Caco-2 (cell line): ENCODE measurements at places on chromosomes 11 and 22.

GRCh38 chr11:86421946-86422345 is 47.3 kb downstream of the CCDC81 start:
- DNase-seq: no peak

DNA sequence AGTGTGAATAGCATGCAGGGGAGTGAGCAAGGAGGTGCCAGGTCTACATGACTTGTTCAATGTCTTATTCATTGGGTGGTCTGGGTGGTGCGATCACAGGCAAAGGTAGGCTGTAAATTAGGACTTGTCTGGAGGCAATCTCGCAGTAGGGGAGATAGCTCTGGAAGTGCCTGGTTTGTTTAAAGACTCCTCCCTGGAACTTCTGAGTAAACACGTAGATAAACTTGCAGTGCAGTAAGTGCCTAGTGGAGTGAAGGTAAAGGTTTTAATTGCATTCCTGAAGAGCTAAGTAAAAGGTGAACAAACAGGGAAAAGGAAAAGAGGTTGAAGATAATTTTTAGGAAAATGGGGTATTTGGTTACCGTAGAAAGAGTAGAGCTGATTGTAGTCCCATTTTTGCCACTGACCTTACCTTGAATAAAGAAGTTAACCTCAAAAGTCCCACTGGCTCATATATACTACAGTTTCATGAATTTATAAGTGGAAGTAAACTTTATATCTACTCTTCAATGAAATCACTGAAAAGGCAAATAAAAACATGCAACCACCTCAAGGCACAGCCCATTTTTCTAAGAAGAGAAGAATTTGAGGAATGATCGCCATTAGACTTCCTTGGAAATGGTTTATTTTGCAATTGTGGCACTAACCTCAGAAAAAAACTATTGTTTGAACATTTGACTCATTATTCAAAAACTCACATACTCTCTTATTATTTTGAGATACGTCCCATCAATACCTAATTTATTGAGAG is 44.3 kb downstream of the AASDHPPT start:
- no peak for DNase-seq

DNA sequence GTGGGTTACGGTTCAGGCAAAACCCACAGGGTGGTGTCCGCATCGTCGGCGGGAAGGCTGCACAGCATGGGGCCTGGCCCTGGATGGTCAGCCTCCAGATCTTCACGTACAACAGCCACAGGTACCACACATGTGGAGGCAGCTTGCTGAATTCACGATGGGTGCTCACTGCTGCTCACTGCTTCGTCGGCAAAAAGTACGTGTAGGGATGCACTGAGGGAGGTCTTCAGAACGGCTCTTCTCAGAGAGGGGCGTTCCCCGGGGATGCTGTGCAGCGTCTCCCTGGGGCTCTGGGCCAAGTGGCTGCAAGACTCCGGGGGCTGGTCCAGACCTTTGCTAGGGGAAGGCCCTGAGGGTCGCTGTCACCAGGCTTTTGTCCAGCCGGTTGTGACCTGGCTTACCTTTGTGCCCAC is 1.3 kb downstream of the ACR start:
- DNase-seq: no peak

DNA sequence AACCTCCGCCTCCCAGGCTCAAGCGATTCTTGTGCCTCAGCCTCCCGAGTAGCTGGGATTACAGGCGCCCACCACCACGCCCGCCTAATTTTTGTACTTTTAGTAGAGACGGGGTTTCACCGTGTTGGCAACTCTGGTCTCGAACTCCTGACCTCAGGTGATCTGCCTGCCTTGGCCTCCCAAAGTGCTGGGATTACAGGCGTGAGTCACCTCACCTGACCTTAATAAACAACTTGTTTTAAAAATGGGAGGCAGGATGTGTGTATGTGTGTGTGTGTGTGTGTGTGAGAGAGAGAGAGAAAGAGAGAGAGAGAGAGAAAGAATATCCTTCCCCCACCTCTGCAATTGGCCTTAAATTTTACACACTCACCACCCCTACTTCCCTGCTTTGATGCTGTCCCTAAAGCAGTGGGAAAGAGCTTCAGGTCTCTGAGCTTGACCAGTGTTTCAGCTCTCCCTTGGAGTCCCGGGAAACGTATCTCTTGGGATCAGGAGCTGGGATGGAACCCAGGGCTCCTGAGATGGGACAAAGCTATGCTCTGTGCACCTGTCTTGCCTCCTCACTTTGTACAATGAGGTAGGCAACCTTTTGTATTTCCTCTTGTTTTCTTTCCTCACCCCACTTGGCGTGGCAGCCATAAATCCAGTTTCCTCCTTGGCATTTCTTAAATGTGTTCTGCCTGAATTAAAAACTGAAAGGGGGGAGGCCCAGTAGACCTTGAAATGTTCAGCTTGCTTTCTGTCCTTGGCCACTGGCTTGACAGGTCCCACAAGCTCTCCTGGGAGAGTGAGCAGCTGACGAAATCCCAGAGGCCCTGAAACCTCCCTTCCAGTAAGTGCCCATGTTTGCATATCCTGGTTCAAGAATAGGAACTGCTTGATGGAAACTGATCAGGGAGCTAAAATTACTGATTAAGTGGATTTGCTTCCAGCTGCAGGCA is 17.8 kb upstream of the XBP1 start:
- peak; percentile 86 for DNase-seq

DNA sequence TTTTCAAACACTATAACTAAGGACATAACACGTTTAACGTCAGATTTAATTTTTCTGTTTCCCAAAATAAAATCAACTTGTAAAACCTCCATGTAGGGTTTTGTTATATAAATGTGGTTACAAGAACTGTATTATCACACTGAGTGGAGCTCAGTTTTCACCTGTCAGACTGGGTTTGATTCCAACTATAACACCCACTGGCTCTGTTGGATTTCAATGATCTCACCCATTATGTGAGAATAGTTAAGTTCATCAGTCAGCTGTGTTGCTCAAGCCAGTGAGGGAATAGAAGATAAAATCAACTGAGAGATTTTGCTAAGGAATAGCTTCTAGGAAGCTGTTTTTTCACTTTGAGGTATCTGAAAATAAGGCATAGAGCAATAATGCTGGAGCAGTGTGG is 5.1 kb upstream of the OR52R1 start:
- DNase-seq: no peak

GRCh38 chr11:45752106-45752505 is 52.8 kb upstream of the SLC35C1 start:
- DNase-seq: no peak

DNA sequence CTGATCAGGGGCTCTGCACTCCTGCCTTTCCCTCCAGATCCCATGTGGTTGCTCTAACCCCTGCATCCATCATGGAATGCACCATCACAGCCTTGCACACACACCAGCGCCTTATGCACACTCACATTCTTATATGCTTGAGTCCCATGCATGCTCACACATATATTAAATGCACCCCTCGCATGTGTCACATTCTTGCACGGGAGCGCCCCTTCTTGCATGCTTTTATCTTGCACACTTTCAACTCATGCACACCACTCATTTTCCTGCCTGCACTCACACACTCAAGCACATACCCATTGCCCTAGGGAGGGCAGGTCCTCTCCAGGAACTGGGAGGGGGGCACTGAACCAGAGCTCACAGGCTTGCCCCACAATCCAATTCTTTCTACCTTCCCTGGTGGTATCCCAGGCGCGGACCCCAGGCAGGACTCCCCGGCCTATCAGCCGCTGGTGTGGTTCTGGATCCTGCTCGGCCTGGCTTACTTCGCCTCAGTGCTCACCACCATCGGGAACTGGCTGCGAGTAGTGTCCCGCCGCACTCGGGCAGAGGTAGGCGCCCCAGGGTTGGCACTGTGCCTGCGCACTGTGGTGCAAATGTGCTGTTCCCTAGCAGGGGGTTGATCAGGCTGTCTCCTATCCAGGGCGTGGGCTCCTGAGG is 2.3 kb upstream of the CATSPERZ start:
- no peak for DNase-seq

GRCh38 chr11:73288873-73289707 is 17.0 kb downstream of the P2RY6 start:
- peak; percentile 87 for DNase-seq

- DNase-seq: no peak
Measured at GRCh38 chr11:102610200-102610599, 14.9 kb downstream of the MMP20 start.

GRCh38 chr22:18082467-18082866 is 4.7 kb downstream of the PEX26 start:
- DNase-seq: no peak

- DNase-seq: no peak
Measured at GRCh38 chr11:68008381-68009337, 1.5 kb upstream of the ALDH3B1 start.

- peak; percentile 72 for DNase-seq
Measured at GRCh38 chr11:115581871-115582639, 77.8 kb upstream of the CADM1 start.

DNA sequence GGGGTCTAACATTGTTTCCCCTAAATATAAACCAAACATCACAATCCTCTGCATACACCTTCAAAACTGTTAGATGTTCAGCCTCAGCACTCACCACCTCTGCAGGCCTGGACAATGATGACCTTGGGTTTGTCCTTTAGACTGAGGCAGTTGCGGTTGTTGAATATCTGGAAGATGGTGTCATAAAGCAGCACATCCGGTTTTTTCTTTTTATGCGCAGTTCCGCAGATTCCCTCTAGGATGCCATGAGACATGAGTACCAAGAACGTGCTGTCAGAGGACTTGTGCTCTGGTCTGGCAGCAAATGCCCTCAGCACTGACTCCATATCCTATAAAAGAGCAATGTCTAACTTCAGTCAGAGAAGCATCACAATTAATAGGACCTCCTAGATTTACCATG is 22.8 kb downstream of the CASP5 start:
- DNase-seq: peak; percentile 63

GRCh38 chr11:105226091-105226490 is 86.5 kb upstream of the CARD18 start:
- DNase-seq: no peak

- DNase-seq: no peak
Measured at GRCh38 chr22:37095113-37095512, 14.4 kb downstream of the TMPRSS6 start.

GRCh38 chr22:19438298-19438697 is 6.0 kb downstream of the MRPL40 start:
- no peak for DNase-seq

DNA sequence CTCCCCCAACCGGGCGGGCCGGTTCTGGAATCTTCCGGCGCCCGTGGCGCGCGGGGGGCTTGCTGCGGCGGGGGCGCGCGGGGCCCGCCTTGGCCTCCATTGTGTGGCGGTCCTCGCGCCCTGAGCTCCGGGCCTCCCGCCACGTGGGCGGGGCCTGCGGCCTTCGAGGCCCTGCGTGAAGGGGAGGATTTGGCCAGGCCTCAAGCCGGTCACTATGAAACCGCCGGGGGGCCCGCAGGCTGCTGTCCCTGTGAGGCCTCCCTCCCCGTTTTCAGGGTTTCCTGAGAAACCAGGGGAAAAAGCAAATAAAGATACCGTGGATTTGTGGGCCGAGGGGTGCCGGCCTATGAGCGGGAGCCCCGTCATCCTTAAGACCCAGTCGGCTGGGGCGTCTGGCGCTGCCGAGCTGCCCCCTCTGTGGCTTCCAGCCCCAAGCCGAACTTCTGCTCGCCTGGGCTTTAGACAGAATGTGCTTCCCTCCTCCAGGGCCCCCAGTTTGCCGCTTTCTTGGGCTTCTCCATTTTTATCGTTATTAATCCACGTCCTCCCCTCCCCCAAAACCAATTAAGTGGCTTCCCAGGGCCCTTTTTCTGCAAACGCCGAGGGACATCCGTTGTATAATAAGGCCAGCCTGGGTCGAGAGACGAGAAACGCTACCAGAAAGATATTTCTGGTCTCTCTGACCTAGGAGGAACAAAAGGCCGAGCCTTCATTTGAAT is 602 bp downstream of the EWSR1 start:
- DNase-seq: peak; percentile 64

DNA sequence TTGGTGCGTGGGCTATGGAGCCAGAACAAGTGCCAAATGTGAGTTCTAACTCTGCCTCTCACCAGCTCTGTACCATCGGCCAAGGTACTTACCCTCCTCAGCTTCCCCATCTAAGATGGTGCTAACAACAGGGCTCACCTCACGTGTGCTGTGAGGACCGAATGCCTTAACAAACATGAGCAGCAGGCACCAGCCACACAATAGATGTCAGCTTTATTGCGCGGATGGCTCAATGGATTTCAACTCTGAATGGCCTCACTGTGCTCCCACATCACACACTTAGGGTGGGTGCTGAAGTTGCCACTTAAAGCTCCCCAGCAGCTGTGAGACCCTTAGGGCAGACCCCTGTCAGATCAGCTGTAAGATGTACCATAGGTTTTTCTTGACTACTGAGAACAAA is 24.1 kb downstream of the RELT start:
- DNase-seq: no peak

DNA sequence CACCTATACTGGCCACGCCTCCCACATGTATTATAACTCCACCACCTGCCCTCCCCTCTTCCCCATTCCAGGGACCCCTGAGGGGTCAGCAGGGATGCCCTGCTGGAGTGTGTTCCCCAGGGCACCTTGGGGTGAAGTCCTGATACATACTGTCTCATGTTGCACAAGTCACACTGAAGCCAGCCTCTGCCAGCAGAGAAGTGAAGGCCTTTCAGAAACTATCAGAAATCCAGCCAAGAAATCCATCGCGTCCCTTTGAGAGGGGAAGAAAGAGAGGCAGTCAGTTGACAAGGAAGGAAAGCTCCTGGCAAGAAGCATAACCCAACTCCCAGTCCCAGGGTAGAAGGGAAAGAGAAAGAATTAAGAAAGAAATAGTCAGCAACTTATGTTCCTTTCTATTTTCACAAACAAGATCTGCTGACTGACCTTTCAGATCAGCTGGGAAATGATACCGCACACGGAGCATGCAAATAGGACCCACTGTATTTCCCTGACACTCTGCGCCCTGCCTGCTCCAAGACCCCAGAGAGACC is 45.2 kb downstream of the SC5D start:
- no peak for DNase-seq

DNA sequence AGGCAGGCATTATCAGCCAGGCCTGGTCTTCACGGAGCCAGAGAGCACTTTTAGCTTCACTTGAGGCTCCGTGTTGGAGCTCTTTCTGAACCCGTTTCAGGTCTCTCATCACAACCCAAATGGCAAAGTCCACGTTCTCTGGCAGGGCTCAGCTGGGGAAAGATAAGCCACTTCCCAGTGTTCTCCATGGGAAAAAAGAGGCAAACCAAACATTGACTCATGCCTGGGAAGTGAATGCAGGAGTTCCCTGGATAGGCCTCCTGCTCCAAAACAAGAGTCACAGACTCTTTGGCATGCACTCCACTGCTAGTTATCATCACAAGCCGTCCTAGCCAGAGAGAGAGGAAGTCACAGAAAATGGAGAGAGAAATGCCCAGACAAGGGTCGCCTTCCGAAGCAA is 11.6 kb downstream of the OPCML start:
- no peak for DNase-seq

GRCh38 chr11:76279646-76280045 is 73.3 kb upstream of the WNT11 start:
- no peak for DNase-seq

- no peak for DNase-seq
Measured at GRCh38 chr11:1852877-1853276, at the start of gene LSP1. Gene LSP1, plus strand, starts transcription at chr11:1853084. Its CDS starts 61 bp downstream, at chr11:1853145.
